ENCODE measurements at places on chromosomes 5 and 9.

DNA sequence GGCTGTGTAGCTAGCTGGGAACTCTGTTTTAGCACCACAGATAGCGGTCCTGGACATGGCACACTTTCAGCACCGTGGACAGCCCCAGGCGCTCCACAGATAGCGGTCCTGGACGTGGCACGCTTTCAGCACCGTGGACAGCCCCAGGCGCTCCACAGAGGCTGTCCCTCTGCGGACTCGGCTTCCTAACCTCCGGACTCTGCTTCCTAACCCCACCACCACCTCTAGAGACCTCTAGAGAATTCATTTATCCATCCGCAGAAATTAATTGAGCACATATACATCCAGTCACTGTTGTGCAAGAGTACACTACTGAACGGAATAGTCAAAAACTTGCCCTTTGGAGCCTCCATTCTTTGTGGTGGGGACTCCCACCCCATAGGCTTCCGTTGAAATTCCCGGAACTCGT, 27.4 kb downstream of the UNC5A start:
- DNase-seq, result peak; percentile 33

- no peak for DNase-seq
Measured at GRCh38 chr5:131952301-131952857, 6.9 kb upstream of the MEIKIN start.

GRCh38 chr9:103661663-103662062, 432.4 kb upstream of the SMC2 start:
- DNase-seq, result no peak

- DNase-seq, result no peak
Measured at GRCh38 chr9:124251605-124252378, 6.0 kb upstream of the NEK6 start.

DNA sequence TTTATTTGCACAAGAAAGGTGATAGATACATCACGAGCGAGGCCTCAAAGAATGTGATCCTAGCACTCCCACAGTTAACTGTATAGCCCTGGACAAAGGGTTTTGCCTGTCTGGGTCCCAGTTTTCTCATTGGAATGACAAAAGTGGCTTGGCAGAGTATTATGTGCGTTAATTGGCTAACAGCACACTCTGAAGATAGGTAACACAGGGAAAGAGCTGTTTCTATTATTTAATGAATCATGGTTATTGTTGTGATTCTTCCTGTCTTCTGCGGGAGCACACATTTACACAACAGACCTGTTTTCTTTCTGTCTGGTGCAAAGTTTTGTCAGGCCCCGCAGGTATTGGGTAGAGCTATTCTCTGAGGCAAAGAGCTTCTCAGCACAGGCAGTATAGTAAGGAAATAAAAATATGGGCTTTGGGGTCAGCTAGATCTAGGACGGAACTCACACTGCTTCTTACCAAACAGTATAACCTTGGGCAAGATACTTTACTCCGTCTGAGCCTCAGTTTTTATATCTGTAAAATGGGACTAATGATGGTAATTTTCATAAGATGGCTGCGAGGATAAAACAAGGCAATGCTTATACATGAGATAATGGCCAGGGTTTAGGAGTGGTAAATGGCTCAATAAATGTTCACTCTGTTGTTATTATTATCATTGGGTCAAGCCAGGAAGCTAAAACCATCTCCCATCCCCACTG, 78.9 kb downstream of the PLAC8L1 start:
- DNase-seq, result no peak

DNA sequence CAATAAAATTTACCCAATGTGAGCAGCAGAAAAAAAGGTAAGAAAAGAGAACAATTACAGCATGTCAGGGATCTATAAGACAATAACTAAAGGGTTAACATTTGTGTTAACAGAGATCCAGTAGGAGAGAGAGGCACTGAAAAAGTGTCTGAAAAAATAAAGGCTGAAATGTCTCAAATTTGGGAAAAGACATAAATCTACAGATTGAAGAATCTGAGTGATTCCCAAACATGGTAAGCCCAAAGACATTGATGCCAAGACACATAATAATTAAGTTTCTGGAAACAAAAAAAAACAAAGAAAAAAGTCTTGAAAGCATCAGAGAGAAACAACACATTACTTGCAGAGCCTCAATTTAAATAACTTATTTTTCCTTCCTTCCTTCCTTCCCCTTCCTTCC, 31.1 kb upstream of the ZNF782 start:
- DNase-seq, result no peak

GRCh38 chr9:123225995-123226394, 42.4 kb downstream of the STRBP start:
- DNase-seq, result no peak

DNA sequence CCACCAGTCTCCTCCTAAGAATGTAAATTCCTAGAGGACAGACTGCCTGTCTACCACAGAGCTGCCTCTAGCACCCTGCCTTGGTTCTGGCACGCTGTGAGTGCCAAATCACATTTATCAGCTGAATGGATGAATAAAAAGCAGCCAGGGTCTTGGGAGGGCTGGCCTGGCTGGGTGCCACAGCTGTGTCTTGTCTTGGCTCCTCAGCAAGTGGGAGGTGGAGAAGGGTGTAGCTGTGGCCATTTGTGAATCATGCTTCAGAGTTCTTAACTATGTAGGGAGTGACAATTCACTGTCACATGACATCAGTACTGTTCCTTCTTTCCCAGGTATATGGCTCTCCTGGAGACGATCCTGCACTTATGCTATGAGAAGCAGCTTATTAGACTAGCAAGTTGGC, 70.6 kb downstream of the DCP2 start:
- DNase-seq, result no peak

DNA sequence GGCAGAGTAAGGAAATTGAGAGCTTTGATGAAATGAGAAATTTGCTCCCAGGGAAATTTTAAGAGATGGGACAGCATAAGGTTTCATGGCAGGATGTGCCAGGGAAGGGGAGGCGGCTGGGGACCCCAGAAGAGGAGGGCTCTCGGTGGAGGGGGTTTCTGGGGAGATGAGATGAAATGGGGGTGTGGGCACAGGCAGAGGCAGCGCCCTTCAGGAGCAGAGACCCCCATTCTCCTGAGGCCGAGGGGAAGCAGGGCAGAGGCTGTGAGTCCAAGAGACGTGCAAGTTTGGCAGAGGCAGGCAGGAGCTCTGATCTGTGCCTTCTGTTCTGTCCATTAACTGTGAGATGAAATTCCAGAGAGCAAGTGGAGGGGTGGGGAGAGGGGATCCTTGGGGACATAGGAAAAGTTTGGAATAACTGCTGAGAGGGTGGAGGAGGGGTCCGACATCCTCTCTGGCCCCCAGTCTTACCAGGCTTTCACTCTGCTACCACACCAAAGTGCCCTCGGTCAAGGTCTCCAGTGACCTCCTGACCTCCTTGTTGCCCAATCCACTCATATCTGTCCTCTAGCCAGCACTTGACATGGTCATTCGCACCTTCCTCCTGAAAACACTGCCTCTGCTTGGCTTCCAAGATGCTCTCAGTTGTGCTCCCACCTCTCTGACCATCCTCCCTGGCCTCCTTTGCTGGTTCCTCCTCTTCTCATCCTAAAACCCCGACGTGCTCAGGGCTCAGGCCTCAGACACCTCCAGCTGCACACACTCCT, 108.1 kb upstream of the MVB12B start:
- no peak for DNase-seq

- no peak for DNase-seq
Measured at GRCh38 chr9:134099123-134099761, 31.4 kb upstream of the BRD3 start.

DNA sequence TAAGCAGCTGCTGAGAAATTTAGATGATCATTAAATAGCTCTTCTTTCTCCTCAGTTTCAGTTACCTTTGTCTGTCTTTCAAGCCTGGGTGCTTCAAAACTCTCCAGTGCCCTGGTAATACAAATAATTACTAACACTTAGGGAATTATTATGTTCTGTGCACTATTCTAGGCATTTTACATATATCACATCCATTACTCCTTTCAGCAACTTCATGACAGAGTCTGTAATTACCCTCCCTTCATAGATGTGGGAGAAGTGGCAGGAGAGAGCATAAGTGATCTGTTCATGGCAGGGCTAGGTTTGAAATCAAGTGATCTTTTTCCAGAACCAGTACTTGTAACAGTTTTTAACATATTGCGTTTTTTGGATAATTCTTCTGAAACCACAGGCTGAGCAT, 32.0 kb downstream of the MAN2A1 start:
- no peak for DNase-seq

- DNase-seq, result no peak
Measured at GRCh38 chr5:146510559-146511125, 5.3 kb downstream of the GPR151 start.

DNA sequence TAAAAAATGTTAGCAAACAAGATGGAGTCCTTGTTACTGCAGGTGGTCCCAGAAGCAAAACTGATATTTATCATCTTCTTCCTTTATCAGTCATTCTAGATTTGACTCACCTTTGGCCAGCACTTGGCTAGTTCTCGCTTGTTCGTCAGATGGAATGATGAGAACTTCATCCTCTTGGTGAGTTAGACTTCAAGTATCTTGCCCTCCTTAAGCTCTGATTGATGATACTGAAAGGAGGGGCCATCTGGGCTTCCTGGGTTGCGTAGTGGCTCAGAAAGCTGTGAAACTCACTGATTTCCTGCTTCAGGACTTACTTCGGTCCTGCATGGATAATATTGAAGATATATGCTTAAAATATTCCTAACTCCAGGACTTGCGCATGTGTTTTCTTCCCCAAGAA, 1248.2 kb upstream of the CDH9 start:
- no peak for DNase-seq

GRCh38 chr5:58369513-58370190, 90.2 kb downstream of the PLK2 start:
- no peak for DNase-seq

GRCh38 chr9:12930906-12931305, 156.1 kb downstream of the LURAP1L start:
- no peak for DNase-seq

GRCh38 chr5:17374973-17375742, 122.9 kb upstream of the TAF11L2 start:
- DNase-seq, result no peak

DNA sequence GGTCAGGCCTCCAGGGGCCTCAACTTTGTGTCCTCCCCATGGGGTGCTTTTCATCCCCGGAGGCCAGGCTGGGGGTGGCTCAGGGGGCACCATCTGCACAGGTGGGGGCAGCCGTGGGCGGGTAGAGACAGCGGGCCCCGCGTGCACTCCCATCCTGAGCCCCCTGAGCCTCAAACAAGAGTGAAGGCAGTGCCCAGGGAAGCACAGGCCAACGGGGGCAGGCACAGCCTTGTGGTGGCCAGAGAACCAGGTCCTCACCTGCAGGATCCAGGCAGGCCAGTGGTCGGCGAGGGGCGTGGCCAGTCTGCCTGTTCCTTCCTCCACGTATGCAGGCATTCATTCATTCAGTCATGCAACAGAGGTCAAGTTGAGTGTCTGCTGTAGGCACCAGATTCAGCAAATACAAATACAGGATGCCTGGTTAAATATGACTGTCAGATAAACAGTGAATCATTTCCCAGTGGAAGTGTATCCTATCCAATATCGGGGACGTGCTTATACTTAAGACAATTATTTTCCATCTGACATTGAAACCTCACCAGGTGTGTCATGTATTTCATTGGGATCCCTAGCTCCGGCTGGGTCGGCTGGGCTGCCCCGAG, 22.3 kb downstream of the KCNT1 start:
- DNase-seq, result no peak

GRCh38 chr5:372996-373709, 51.6 kb downstream of the AHRR start:
- no peak for DNase-seq

GRCh38 chr9:518540-518939, 303.9 kb downstream of the DOCK8 start:
- DNase-seq, result no peak

DNA sequence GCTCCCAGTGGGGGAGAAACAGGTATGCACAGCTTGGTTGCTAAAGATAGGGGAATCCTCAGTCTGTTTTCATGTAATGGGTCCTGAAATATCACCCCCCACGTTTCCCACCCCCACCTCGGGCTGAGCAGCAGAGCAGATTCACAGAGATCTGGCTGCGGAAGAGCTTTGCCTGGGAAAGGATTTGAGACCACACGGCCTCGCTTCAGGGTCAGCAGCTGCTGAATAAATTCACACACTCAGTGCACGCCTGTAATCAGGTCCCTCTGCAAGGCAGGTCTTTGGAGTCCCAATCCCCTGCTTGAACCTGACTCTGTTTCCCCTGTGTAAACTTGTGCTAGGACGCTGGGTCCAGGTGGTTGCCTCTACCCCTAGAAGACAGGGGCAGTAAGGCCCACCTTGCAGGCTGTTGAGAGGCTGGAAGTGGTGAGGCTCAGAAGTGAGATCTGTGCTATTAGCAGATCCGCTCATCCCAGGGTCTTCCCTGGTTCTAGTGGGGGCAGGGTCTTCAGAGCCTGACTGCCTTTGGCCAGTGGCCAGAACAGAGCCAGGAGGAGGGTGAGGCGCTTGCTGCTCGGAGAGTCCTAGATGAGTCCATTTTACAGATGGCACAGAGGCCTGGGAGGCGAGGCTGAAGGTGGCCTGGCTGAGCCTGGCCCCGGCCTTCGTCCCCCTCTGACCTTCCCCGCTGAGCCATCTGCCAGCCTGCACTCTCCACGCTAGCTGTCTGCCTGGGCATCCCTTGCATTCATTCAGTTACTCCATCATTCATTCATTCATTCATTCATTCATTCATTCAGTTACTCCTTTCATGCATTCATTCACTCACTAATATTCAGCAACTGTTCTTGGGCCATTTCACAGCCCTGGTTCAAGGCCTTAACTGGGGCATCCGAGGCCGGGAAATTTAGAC, 16.7 kb upstream of the NEURL1B start:
- no peak for DNase-seq

DNA sequence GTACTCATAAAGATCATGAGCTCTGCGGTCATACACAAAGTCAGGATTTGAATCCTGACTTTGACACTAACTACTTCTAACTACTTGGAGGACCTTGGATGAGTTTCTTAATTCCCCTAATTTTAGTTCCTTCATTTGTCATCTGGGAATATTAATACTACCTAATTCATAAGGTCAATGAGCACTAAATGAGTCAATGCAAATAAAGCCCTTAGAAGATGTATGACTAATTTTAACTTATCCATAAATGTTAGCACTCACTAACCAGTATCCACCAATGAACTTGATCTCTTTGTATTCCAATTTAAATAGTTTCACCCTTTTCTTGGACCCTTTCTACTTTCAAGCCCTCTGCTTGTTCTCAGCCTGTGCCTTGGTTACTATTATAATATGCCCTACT, 1106.4 kb downstream of the CDH18 start:
- no peak for DNase-seq

- no peak for DNase-seq
Measured at GRCh38 chr5:180471866-180472265, 22.3 kb upstream of the CNOT6 start.

GRCh38 chr5:50501491-50502228, 60.6 kb upstream of the EMB start:
- no peak for DNase-seq

- no peak for DNase-seq
Measured at GRCh38 chr5:157917899-157918809, 59.2 kb upstream of the CLINT1 start.
